Adrenal gland (tissue), 19 donors: ENCODE measurements at places on chromosomes 7 and 10. TPM values are rescaled to one million over a fixed set of nuclear protein-coding genes. Genes with fewer than 3 reads are reported as not detected.

IL6 gene
- total RNA-seq, result 0.42 TPM

GRCh38 chr10:83367036-83367435 is 772.3 kb upstream of the GHITM start:
- no peak overlapping the region for H3K4me3 ChIP-seq
- no peaks in the 10 kb centered on the region for H3K27me3 ChIP-seq
- no peaks in the 10 kb centered on the region for H3K4me1 ChIP-seq

SLC13A1 gene
- total RNA-seq, result not detected

C7orf57 gene
- 1.7 TPM for total RNA-seq

TMEM196 gene
- 0.06 TPM for total RNA-seq
